ENCODE measurements at places on chromosomes 2 and 18.
A peak's percentile ranks its signal among the peaks of the same experiment; 100 is the strongest.

DNA sequence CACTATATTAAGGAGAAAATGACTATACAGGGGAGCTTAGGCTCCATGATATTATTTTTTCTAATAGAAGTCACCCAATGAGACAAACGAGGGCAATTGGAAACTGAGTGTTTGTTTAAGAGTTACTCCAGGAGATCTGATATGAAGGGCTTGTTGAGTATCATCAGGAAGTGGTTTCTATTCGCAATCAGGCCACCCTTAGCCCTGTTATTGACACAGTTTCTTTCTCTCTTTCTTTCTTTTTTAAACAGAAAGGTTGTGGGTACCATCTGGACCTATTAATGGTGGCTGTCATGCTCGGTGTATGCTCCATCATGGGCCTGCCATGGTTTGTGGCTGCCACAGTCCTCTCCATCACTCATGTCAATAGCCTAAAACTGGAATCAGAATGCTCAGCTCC, 117.3 kb downstream of the DPP4 start:
- no peak for DNase-seq

DNA sequence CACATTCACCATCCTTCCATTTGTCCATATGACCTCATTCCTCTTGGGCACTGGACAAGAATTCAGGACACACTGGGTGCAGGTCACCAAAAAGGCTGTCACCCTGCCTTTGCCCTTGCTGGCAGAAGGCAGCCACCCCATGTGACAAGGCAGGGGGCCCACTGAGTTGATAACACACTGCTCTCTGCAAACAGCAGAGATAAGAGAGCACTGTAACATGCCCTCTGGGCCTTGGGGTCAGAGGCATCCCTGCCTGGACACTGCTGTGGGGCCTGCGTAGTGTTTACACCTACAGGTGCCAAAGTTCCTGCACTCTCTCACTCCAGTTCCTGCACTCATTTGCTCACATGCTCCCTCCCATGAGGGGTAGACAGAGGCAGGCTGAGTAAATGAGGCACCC, 344.7 kb upstream of the TCF4 start:
- no peak for DNase-seq

DNA sequence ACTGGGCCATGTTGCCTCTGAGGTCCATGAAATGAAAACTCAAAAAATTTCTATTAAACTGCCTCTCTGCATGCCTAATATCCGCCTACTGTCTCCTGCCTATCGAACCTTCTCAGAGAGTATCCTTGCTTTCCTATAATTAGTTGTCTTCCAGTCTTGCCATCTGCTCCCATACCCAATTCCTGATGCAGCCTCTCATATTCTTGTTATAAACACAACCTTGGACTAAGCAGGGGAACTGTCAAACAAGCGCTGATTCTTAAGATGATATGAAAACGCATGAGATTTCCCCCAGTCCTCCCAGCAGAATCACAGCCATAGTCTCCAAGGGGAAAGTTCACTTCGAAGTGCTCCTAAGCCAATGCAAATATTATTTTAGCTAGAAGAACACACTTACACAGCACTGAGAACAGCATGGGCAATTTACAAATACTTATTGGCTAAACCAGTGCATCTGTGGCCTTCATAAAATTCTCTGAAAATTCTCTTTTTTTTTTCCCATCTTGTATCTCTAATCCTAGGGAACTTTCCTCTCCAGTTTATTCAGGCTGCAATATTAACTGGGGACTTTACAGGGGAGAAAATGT, 471.6 kb downstream of the MBD2 start:
- no peak for DNase-seq

DNA sequence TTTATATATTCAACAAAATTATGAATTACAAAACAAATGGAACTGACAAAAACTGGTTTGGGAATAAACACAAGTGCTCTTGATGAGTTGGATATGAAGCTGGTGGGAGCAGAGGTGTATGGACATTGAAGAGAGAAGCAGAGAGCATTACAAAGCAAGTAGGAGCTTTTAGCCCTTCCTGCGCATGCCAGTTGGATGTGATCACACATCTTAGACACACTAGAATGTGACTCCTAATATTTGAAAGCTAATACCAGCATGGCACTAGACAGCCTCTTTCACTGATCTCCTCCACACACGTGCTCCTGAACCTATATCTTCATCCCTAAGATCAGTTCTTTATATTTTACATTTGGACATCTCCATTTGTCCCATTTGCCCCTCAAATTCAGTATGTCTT, 298.1 kb downstream of the MTX2 start:
- no peak for DNase-seq

GRCh38 chr2:95329891-95330793, 33.0 kb downstream of the KCNIP3 start:
- DNase-seq: no peak

GRCh38 chr2:197677483-197677882, 2.1 kb upstream of the RFTN2 start:
- DNase-seq: no peak

GRCh38 chr2:3960106-3960505, 256.7 kb downstream of the DCDC2C start:
- DNase-seq: no peak

- no peak for DNase-seq
Measured at GRCh38 chr2:132632000-132632649, 37.9 kb downstream of the LYPD1 start.

DNA sequence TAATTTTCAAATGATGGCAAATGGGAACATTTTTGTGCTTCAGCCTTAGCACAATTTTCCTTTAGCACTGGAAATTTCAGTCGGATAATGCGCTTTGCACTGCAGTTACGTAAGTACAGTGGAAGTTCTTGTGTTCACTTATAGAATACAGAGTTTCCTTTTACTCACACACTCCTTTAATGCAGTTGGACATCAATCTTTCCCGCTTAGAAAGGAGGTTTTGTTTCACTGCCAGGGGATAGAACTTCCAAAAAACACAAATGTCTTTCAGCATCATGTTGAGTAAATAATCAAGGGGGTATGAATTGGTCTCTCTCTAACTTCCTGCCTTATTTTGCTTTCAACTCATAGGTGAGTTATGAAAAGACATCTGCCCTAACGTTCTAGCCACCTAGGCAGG, 63.2 kb downstream of the TGFA start:
- no peak for DNase-seq

GRCh38 chr2:233101816-233102215, 41.7 kb downstream of the INPP5D start:
- no peak for DNase-seq

DNA sequence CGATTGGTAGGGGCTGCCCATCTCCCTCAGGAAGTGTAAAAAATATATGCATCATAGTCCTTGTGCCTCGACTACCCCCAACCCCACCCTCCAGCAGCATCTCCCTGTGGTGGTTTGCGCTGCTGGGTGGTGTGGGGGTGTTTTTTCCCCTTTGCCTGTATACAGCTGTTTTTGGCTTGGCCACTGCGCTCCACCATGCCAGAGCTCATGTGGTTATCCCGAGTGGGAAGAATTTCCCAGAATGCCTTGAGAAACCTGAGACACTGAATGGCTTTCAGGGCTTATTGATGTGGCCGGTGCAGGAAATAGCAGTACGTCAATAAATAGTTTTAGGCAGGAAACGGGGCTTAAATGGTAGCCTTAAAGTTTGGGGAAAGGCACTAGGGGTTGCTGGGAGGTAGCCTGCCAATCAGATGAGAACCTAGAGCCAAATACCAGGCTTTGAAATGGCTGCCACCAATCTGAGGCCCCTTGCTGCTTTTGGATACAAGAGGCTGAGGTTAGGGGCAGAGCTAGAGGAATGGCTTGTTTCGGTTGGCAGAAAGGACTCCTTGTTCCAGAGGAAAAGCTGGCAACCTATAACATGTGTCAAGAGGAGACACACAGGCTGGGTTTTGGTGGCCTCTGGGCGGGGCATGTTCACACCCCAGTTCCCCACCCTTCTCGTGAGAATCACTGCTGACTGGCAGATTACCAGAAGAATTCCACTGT, 144.1 kb downstream of the SMAD7 start:
- DNase-seq: peak; percentile 9

- no peak for DNase-seq
Measured at GRCh38 chr2:100773538-100773937, 46.4 kb upstream of the NPAS2 start.

DNA sequence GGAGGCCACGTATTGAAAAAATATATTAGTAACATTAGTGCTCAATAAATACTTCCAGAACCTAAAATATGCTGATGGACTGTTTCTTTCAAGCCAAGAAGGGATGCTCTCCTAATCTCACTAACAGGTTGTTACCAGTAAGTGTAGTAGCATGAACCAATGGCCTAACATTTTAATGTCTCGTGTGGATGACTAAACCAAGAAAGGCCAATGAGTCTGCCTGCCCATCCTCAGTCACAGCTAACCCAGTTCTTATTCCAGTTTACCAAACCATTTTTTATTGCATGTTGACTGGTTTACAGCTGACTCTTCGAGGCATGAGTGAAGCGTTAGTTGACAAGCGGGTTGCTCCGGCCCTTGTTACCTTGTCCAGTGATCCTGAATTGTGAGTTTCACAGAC, 45.1 kb upstream of the TNFRSF11A start:
- DNase-seq: no peak

DNA sequence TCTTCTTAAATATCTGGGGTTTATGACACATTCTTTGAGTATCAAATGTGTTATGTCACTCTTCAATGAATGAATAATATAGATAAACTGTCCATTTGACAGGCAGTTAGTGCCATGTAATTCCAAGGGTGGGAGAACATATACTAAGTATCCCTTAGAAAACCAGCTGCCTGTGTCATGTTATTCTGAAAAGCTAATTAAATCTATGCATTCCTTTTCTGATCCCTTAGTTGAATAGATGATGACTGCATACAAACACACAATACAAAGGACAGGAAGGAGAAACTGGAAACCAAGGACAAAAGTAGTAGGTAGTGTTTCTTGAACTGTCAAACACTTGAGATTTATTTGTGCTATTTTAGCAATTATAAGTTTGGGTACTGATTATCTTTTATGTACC, 8.3 kb downstream of the ARHGAP28 start:
- DNase-seq: no peak

DNA sequence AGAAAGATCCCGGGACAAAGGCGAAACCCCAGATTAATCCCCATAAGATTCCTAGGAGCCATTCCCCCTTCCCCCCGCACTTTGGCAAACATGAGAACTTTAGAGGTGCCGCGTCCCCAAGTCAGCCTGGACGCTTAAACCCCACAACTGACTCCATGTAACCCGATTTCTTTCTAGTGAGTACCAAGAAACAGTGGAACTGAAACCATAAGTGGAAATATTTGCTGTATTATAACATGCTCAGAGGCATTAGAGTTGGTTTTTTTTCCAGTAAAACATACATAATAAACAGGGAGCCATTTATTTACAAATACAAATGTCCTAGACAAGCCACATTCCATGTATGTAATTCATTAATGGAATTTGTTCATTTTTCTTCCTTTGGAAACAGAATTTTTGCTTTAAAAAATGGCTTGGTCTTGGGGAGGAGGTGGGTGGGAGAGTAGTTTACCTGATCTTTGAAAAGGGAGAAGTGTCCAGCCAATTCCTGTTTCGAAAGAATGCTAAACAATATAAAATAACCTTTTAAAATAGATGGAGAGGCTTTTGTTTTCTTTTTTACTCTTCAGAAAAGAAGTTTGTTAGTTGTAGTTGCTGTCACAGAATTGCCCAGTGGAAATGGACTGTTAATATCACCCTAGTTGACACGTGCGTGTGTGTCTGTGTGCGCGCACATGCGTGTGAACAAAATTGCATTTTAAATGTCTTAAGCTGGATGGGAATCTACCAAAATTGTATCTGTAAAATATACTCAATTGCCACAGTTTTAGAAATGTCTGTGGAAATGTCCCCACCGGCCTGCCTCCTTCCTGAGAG, 10.6 kb downstream of the POU3F3 start:
- no peak for DNase-seq

DNA sequence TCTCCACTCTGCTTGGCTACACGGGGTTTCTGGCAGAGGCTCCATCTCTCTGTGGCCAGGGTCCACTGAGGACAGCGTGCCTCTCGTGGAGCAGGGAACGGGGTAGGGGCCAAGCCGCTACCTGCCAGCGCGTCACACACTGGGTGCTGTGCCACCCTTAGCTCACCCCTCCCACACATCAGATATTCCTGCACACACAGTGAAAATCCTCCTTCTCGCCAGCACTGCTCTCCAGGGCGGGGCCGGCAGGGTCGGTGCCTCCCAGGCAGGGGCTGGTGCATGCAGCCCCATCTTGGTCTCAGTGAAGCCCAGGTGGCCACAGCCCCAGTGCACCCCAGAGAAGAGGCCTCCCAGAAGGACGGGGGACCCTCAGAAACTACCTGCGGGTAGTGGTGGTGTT, 124.6 kb downstream of the MBP start:
- DNase-seq: no peak

- no peak for DNase-seq
Measured at GRCh38 chr2:6342273-6342920, 523.3 kb downstream of the CMPK2 start.

DNA sequence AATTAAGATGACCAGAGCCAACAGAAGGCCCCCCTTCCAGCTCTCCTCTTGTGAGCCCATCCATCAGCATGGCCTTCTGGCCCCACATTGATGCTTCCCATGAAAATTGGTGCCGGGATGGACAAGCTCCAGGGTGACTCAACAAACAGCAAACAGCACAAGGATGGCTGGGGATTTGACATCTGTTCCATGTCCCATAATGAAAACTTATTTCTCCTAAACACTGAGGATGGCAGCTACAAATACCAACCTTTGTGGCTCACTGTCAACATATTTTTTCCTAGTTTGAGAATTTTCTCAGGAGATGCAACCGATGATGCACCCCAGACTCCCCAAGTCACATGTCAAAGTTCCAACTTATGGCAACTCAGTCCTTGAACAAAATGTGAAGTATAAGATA, 169.6 kb upstream of the SIX2 start:
- no peak for DNase-seq

GRCh38 chr2:200026332-200027230, 71.2 kb downstream of the MAIP1 start:
- DNase-seq: no peak

DNA sequence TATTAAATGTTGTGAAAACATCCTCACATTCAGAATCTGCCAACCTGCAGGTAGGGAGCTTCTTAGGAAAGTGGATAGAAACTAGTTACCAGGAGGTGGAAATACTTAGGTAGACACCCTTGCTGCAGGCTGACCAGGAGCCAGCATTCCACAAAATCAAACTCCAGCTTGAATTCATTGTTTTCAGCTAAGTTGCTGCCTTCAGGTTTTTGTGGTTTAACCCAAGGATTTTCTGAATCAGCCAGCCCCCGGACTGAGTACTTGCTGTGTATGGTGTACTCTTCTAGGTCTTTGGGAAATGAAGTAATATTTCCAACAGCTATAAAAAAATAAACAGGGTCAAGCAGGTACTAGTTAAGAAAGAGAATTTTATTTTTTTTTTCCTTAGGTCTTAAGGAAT, 192.1 kb upstream of the CHST9 start:
- DNase-seq: no peak

- DNase-seq: no peak
Measured at GRCh38 chr2:222731201-222731621, 59.8 kb downstream of the MOGAT1 start.

GRCh38 chr2:196338440-196338839, 167.1 kb upstream of the STK17B start:
- DNase-seq: no peak

DNA sequence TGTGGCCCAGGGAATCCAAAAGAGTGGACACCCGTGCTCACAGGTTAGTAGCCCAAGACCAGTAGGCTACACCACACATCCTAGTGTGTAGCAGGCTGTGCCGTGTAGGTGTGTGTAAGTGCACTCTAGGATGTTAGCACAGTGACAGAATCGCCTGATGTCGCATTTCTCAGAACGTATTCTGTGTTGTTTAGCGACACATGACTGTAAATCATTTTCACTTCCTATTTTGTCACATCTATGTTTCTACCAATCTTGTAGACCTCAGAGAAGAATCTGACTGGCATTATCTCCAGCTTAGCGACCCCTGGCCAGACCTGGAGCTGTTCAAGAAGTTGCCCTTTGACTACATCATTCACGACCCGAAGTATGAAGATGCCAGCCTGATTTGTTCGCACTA, 45.1 kb downstream of the NTSR2 start:
- no peak for DNase-seq

All from omental fat pad (tissue), 4 donors.